Stimulated activated CD4-positive, alpha-beta T cell treated with anti-CD3 and anti-CD28 coated beads, Interleukin-2, amount 100 ng/mL, for 4 hours (primary cell): ENCODE measurements at places on chromosomes 6 and 20.

- no peak for DNase-seq
Observed at GRCh38 chr6:53358440-53359094, 9.8 kb upstream of the ELOVL5 start.

- no peak for DNase-seq
Observed at GRCh38 chr6:145329257-145329656, 406.1 kb downstream of the EPM2A start.

- DNase-seq: no peak
Observed at GRCh38 chr20:33647603-33648395, 14.3 kb upstream of the C20orf144 start.

- DNase-seq: no peak
Observed at GRCh38 chr20:50508171-50508755, 1.9 kb upstream of the PTPN1 start.

DNA sequence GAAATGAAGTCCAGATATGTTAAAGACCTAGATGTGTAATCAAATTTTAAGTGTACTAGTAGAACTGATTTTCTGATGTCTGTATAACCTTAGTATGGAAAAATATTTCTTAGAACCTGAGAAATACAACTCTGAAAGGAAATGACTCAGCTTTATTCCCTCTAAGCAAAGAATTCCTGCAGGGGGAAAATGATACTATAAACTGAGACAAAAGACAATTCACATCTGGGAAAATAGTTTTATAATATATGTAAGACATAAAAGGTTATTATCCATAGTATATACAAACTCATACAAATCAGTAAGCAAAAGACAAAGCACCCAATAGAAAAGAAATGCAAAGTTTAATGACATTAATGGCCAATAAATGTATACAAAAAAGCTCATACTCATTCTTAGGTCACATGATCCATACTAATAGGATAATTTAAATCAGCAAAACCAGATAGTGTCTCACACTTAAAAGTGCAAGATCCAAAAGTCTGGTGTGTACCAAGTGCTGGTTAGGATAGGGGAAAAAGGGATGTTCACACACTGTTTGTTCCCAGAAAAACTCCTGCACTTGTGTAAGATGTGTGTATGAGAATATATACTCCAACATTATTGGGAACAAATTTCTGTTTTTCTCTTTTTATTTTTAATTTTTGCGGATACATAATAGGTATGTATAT is 22.6 kb downstream of the RNF217 start:
- no peak for DNase-seq

DNA sequence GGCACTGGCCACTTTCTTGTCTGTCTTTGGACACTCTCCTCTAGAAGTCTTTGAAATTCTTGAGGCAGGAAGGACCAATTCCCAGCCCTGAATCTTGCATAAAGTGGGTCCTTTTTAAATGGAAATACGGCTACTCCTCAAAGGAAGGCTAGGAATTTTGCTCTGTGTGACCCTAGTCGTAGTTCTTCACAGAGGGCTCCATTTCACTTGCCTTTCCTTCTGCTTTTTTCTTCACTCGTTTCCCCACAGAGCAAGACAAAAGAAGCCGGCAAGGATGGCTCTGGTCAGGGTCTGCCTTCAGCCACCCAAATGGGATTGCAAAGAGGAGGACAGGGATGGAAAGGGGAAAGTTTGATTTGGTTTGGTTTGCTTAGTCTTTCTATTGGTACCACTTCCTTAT is 25.8 kb downstream of the HLA-E start:
- no peak for DNase-seq

GRCh38 chr6:121925534-121926255 is 473.8 kb upstream of the HSF2 start:
- no peak for DNase-seq

DNA sequence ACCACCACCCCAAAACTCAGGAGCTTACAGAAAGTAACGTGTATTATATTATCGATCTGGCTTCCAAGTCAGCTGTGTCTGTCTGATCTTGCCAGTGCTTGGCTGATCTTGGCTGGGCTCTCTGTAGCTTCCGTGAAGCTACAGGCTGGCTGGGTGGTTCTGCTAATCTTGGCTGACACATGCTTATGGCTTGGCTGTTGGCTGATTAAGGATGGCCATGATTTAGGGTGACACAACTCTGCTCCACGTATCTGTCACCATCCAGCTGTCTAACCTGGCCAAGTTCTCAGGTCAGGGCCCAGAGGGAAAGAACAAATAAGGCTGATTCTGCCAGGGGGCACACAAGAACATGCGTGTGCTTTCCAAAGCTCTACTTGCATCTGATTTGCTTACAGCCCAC is 64.7 kb upstream of the PRL start:
- no peak for DNase-seq

DNA sequence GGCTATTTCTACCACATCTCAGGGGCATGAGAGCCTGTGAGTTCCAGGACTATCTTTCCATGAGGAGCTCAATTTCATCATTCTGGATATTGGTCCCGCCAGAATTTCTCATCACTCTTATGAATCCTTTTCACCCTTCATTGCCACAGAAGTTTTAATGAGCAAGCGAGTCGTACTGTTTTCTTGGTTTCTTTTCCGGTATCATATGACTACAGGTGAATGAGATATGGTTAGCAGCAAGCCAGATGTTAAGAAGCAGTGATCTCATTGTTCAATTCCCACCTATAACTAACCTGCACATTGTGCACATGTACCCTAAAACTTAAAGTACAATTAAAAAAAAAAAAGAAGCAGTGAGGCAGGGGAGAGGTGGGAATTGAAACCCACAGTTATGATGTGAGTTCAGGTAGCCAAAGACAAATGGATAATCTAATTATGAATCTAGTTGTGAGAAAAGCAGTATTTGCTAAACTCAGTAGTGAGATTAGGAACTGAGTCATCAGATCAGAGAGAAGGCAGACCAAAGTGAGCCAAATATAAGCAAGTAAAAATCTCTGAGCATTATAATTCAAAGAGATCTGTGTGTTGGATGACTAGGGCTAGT is 78.0 kb upstream of the ELOVL5 start:
- DNase-seq: no peak

DNA sequence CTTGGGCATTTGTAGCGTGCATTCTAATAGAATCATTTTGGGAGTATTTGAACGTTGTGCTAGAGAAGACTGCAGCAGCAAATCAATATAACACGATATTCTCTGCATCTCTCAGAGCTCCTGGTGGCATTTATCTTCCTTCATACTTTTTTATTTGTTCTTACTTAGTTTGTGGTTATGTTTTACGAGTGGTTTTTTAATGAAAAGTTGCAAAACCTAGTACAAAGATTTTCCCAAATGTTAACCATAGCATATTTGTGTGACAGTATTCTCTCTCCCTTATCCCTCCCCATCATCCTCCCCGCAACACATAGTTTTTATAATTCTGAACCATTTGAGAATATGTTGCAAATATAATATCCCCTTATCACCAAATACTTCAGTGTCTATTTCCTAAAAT is 50.4 kb downstream of the JARID2 start:
- no peak for DNase-seq

DNA sequence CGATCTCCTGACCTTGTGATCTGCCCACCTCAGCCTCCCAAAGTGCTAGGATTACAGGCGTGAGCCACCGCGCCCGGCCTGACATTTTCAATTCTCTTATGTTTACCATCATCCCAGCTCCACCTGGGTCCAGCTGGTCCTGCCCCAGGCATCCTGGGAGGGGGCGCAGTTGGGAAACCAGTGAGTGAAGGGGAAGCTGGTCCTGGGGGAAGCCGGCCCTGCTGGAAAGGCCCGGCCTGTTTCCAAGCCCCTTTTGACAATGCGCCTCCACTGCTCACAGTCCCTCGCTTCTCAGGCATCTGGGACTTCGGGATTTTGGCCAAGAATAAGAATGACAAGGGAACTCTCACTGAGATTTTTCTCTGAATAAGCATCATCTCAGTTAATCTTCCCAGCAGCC is 14.2 kb downstream of the SLC13A3 start:
- DNase-seq: no peak

- DNase-seq: no peak
Observed at GRCh38 chr6:153525998-153526397, 394.9 kb upstream of the RGS17 start.

DNA sequence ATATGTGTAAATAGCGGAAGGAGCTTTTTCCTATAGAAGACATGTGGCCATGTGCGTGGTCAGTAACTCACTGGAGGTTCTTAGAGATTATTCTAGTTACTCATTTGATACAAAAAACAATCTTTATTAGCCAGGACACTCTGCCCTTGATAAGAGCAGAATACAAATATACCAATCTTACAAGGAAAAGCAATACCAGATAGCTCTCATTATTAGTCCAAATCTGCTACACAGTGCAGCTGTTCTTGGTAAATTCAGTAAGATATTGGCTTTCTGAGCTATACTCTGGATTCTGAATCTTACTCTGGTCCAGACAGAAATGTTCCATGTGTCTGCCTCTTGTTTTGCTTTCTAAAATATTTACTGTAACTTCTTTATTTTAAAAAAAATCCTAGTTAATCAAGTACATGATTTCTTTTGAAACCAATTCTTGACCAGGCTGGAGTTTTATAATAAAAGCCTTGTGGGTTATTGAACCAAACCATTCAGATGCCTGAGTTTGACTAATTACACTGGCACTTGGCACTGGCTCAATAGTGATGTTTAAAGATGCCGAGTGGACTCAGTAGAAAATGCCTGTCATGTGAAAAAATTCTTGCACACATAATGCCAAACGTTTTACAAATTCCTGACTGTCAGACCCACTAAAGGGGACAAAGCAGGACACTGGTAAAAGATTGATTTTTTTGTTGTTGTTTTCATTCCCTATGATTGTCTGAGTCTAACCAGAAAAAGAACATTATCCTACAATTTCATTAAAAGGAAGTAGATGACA is 242.8 kb upstream of the TCF21 start:
- no peak for DNase-seq

DNA sequence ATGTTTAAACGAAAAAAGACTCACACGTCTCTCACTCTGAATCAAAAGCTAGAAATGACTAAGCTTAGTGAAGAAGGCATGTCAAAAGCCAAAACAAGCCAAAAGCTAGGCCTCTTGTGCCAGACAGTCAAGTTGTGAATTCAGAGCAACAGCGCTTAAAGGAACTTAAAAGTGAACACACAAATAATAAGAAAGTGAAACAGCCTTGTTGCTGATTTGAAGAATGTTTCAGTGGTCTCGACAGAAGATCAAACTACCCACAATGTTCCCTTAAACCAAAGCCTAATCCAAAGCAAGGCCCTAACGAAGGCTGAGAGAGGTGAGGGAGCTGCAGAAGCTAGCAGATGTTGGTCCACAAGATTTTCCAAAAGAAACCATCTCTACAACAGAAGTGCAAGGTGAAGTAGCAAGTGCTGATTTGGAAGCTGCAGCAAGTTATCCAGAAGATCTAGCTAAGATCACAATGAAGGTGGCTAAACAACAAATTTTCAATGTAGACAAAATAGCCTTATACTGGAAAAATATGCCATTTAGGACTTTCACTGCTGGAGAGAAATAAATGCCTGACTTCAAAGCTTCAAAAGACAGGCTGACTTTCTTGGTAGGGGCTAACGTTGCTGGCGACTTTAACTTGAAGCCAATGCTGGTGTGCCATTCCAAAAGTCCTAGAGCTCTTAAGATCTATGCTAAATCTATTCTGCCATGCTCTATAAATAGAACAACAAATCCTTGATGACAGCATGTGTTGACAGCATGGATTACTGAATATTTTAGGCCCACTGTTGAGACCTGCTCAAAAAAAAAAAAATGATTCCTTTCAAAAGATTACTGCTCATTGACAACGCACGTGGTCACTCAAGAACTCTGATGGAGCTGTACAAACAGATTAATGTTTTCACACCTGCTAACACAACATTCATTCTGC is 40.3 kb downstream of the SEC63 start:
- no peak for DNase-seq

- no peak for DNase-seq
Observed at GRCh38 chr20:1005452-1006027, 3.4 kb upstream of the RSPO4 start.

DNA sequence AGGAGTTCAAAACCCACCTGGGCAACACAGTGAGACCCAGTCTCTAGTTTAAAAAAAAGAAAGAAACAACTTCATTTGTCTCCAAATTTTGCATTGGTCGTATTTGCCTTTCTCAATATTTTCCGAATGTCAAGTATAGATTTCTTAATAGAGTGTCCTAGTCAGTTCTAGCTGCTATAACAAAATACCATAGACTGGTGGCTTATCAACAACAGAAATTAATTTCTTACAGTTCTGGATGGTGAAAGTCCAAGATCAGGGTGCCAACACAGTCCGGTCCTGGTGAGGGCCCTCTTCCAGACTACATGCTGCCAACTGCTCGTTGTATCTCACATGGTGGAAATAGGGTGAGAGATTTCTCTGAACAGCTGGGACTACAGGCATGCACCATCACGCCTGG is 34.0 kb downstream of the NQO2 start:
- DNase-seq: no peak
